Retinal pigment epithelial cell (primary cell): ENCODE measurements at places on chromosomes 12 and 14.

GRCh38 chr14:56796259-56796658, 14.0 kb downstream of the OTX2 start:
- no peak for DNase-seq

DNA sequence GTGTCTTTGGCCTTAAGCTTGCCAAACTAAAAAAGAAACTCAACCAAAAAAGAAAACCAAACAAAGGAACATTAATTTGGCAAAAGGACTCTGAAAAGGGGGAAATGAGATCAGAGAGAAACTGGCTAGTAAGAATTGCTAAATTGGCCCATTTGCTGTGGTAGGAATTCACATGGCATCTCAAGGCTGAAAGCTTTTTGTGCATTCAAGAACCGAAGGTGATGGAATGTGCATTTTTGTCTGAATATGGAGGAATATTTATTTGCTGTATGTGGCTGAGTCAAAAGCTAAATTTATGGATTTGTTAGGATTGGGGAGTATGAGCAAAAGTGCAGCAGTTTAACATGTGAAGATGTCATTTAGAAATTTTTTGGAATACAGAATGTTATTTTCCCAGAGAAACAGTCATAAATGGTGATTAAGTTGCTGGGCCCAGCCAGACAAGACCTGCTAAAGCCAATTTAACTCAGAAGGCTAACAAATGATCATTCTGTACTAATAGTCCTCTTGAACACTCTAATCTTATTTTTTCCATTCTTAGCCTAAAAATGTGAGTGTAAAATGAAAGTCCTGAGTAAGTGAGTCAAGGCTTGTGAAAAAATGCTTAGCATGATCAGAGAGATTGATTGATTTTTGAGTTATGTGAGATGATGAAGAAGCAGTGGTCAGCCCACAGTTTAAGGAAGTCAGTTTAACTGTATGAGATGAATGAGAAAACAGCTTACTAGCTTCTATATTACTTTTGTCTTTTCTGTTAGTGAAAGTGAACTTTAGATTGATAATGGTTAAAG, 94.1 kb downstream of the ANO6 start:
- no peak for DNase-seq

DNA sequence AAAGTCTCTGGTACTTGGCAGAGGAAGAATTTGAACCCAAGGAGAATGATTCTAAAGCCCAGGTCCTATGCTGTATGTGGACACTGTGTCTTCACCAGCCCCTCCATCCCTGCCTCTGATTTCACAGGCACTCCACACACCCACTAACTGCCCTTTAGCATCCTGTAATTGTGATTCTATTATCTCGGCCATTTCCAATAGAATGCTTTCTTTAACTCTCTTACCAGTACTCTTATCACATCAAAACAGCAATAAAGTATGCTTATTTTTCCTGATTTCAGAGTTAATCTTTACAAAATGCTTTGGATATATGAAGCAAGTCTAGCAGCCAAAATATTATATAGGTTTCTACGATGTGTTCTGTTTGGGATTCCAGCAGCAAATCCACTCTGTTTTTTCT, 37.9 kb upstream of the BTG1 start:
- no peak for DNase-seq

DNA sequence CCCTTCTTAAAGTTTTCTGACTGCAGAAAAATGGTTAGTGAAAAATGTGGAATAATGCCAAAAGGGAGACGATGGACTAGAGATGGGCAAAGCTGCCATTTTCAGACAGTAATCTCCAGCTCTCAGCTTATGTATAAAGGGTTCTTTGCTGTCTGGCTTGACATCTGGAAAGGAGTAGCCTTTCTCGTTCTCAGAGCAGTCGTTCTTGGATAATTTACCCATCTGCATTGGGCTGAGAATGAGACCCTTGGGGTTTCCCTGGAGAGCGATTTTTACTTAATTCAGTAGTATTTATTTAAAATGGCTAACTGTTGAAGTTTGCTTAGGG, 1.2 kb downstream of the NUDT4 start:
- DNase-seq, result no peak

GRCh38 chr12:127238107-127238506, 1028.9 kb upstream of the TMEM132C start:
- no peak for DNase-seq
